NCI-H1694 (cell line): ENCODE measurements at places on chromosomes 11 and 22.
A peak's percentile ranks its signal among the peaks of the same experiment; 100 is the strongest.

GRCh38 chr22:19755145-19755710 lies 5.3 kb upstream of the TBX1 start:
- no peak for DNase-seq

- no peak for DNase-seq
Observed at GRCh38 chr11:46264976-46265375, 12.5 kb upstream of the CREB3L1 start.

DNA sequence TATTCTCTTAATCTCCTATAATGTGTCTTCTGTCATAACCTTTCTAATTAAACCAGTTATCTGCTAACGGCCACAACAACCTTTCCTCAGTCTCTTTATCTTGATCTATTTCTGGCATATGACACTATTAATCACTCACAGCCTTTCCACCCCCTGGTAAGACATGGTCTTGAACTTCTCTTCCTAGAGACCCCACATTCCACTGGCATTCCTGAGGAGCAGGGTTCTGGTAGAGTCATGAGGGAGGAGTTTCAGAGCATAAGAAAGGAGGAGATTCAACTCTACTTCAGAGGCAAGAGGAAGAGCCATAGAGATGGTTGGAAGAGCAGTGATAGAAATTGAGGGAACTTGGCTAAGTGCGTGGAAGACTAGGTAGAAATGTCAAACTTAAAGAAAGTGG lies 325.6 kb downstream of the BLID start:
- DNase-seq: no peak

DNA sequence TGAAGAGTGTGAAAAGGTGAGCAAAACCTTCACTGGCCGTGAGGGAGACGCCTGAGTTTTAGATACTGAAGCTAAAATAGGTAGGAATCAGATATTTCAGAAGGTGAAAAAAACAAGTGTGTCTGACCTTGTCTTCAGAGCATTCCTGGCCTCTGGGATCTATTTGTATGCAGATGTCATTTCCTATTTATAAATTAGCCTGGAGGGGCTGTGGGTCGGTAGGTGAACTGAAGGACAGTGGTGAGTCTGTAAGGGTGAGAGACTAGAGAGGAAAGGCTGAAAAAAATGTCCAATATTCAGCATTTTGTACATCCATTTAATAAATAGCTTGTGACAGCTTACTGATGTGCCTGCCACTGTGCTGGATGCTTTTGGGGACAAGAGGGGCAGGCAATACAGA lies 302.1 kb downstream of the DDX10 start:
- DNase-seq: no peak

DNA sequence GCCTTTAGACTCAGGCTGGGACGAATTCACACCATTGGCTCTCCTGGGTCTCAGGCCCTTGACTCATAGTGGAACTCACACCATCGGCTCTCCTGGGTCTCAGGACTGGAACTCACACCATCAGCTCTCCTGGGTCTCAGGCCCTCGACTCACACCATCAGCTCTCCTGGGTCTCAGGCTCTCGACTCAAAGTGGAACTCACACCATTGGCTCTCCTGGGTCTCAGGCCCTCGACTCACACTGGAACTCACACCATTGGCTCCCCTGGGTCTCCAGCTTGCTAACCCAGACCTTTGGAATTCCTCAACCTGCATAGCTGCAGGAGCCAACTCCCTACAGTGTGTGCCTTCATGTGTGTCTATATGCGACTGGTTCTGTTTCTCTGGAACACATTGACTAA lies 56.7 kb downstream of the SHISAL1 start:
- DNase-seq: no peak

GRCh38 chr11:93063086-93063485 lies 93.6 kb downstream of the MTNR1B start:
- DNase-seq: no peak

GRCh38 chr11:27703481-27703880 lies 3.2 kb upstream of the BDNF start:
- no peak for DNase-seq

GRCh38 chr11:126355324-126355925 lies at the start of gene ST3GAL4:
TSS of gene ST3GAL4 (plus strand) at chr11:126355686. CDS start at chr11:126406156, 50,470 bp downstream.
- no peak for DNase-seq

- DNase-seq: no peak
Observed at GRCh38 chr22:45450101-45450785, 36.8 kb downstream of the RIBC2 start.

DNA sequence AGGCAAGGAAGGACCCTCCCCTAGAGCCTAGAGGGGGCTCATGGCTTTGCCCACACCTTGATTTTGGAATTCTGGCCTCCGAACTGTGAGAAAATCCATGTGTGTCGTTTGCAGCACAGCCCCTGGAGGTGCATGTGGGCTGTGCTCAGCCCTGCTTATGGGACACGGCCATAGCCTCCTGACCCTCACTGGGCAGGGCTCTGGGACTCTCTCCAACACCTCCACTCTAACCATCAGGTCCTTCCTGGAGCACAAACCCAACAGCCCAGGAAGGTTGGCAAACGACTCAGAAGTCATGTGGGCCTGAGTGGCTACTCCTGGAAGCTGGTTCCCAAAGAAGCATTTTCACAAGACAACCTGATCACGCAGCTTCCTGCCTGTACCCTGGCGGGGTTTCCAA lies 144.1 kb downstream of the CTTN start:
- no peak for DNase-seq

- DNase-seq: no peak
Observed at GRCh38 chr11:122509899-122510298, 145.6 kb upstream of the UBASH3B start.

- DNase-seq: no peak
Observed at GRCh38 chr11:46391186-46391577, 394 bp downstream of the CHRM4 start.

DNA sequence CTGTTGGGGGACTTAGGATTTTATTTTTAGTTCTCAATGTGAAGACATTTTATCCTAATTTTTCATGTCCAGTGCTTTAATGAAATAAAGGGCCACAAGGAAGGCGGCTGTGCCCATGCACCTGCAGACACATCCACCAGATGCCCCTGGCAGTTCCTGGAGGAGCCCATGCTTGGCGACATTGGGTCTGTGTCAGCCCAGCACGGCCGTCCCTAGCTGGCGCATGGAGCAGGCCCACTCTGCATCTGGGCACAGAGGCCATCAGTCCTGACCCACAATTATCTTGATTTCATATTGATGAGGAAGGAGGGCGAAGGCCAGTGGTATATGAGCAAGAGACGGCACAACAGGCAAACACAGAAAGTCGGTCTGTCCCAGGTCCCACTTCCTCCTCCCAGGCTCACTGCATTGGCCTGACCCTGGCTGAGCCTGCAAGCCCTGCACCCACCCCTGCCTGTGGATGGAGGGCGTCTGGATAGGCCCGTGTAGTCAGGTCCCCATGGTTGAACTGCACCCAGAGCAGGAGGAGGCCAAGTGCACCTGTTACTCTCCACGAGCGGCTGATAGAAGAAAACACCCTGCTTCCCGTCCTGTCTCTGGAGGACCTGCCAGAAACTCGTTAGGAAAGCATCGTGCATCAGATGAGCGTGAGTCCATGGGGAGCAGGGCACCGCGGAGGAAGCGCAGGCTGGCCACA lies 296.9 kb downstream of the BRD1 start:
- DNase-seq: no peak

DNA sequence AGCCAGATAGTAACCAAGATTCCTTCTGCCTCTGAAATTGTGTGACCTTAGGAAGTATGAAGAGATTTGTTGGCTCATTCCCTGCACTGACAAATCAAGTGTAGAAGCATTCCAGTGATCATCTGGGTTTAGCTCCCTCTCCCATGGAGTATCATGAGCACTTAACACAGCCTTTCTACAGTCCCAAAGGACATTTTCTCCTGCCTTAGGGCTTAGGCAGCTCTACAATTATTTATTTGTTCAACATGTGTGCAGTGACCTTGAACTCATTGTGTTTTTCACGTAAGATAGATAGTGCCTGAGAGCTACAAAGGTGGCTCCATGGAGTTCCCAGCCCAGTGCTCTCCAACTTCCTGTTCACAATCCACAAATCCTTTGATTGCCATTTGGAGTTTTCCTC lies 94.8 kb upstream of the FAT3 start:
- DNase-seq: no peak

DNA sequence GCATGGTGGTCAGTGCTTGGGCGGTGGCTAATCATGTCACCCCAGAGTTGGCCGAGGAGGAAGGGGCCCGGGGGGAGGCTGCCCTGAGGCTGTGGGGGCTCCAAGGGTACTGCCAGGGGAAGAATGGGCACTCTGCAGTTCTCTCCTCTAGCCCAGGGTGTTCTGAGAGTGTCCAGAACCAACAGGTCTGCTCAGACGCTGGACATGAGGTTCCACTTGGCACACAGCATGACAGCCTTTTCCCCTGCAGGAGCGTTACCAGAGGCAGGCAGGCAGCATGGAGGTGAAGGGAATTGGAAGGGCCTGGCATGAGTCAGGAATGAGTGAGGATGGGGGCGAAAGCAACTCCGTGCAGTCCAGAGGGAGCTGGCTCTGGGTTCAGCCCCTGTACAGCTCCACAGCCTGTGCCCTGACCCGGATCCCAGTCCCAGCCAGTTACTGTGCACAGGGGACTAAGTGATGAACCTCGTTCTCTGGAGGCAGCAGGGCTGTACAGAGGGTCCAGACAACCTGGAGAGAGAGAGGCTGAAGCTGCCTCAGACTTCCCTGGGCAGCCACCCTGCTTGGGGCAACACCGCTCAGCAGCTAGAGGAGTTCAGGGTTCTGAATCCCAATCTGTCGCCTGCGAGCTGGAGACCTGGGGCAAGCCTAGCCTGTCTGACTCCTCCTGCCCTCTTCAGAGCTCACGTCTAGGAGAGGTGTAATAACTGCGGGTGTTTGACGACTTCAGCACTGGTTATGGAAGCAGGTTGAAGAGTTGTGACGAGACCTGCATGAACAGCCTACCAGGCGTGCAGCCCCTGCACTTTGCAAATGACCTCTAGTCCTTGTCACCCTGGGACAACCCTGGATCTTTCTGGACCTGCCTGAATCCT lies 14.7 kb upstream of the TUB start:
- no peak for DNase-seq

GRCh38 chr22:46876357-46876934 lies 114.0 kb downstream of the TBC1D22A start:
- no peak for DNase-seq

GRCh38 chr22:27686534-27686933 lies 115.0 kb downstream of the MN1 start:
- no peak for DNase-seq

DNA sequence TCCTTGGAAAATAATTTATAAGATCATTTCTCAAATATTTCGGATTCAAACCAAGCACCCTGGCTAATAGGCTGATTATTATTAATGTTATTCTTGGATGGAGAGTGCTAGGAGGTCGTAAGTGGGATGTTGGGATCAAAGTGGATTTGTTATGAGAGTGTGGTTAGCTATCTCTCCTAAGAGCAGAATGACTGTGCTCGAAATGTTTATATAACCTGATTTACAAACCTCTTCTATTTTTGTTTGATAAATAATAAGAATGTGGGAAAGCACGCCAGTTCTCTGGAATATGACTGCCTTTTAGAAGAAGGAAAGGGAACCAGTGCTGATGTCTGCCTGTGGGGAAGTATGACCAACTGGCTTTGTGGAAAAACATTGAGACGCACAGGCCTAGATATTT lies 527.5 kb downstream of the NTM start:
- no peak for DNase-seq

DNA sequence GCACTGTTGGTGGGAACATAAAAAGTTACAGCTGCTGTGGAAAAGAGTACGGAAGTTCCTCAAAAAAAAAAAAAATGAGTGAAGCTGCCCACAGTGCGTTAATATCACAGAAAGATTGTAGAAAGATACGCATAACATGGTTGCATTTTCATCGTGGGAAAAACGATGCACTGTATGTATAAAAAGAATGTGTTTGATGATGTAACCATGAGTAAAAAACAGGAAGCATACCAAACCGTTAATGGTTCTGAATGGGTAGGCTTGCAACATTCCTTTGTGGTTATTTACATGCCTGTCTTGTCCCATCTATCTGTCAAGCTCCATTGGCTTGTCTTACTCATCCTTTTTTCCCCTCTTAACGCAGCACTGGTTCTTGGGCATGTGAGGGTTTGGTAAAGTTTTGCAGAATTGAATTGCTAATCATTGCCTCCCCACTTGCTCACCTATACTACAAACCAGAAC lies 33.8 kb upstream of the DKK3 start:
- no peak for DNase-seq

- no peak for DNase-seq
Observed at GRCh38 chr22:31958625-31959239, 14.4 kb downstream of the YWHAH start.

- DNase-seq: no peak
Observed at GRCh38 chr11:86418106-86418505, 43.4 kb downstream of the CCDC81 start.

DNA sequence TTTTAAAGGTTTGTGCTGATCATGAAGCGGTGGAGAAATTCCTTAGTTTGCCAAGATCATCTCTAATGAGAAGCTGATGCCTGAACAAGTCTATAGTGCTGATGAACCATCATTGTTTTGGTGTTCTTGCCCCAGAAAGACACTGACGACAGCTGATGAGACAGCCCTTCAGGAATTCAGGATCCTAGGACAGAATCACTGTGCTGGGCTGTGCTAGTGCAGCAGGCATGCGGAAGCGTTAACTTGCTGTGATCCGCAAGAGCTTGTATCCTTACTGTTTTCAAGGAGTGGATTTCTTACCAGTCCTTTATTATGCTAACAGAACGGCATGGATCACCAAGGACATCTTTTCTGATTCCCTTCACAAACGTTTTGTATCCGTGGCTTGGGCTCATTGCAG lies 104.1 kb downstream of the TBC1D22A start:
- DNase-seq: no peak

- no peak for DNase-seq
Observed at GRCh38 chr11:118007040-118007439, 20.8 kb downstream of the IL10RA start.

DNA sequence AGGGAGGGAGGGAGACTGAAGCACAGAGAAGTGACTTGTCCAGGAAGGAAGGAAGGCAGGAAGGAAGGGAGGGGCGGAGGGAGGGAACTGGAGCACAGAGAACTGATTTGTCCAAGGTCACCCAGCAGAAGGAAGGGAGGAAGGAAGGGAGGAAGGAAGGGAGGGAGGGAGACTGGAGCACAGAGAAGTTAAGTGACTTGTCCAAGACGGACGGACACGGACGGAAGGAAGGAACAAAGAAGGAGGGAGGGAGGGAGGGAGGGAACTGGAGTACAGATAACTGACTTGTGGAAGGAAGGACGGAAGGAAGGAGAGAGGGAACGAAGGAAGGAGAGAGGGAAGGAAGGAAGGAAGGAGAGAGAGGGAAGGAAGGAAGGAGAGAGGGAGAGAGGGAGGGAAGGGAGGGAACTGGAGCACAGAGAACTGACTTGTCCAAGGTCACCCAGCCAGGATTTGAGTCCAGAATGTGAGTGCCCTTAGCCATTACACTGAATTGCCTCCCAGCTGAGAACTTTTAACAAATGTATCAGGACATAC lies 1.5 kb downstream of the SLC35F2 start:
- DNase-seq: no peak

DNA sequence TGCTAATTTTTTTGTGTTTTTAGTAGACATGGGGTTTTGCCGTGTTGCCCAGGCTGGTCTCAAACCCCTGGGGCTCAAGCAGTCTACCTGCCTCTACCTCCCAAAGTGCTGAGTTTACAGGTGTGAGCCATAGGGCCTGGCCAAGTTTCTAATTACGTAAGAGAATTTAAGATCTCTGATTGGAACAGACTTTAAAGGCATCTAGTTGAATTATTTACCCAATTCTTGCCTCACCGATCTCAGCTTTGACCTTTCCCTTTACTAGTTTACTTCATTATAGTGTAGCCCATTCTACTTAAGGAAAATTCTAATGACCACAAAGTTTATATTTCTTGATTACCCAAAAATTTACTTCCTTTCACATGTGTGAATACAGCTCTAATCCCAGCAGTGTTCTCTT lies 81.6 kb downstream of the YAP1 start:
- DNase-seq: no peak

- DNase-seq: peak; percentile 63
Observed at GRCh38 chr22:43826142-43827002, 14.3 kb upstream of the EFCAB6 start.
